Neuronal stem cell (in vitro differentiated cells): ENCODE measurements at places on chromosomes 1 and 21.
A peak's percentile ranks its signal among the peaks of the same experiment; 100 is the strongest.

GRCh38 chr1:156376146-156376545, 7.1 kb downstream of the RHBG start:
- DNase-seq: no peak

- no peak for DNase-seq
Observed at GRCh38 chr1:27383039-27383605, at the start of gene CD164L2. Gene CD164L2, minus strand, starts transcription at chr1:27383333. Its CDS starts 94 bp downstream, at chr1:27383239.

DNA sequence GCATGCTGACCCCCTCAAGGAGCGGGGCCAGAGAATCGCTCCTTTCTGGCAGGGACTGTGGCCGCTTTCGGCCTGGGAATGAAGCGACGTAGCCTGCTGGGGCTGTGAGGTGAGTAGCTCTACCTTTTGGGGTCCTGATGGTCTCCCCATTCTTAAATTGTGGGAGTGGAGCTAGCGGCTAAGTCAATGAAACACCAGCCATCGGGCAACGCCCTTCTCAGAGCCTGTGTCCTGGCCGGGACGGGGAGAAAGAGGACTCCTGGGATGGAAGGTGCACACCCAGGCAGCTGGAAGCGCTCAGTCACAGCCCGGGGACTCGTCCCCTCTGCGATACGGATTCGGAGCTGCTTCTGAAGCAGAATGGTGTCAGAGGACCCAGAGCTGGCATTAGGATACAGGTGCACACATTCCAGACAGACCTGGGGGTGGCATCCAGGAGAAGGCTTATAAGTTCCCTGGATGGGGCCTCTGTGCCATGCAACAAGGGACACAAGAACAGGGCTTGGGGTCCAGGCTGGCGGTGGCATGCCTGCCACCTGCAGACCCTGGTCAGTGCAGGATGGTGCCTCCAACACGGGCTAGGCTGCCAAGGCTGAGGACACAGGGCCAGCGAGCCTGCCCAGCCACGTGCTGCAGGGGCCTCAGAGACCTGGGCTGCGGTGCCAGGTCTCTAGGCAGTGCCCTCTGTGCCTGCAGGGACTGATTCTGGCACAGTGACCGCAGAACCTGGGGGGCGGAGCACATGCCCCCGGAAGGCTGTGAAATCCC, 945 bp upstream of the WNT9A start:
- no peak for DNase-seq

DNA sequence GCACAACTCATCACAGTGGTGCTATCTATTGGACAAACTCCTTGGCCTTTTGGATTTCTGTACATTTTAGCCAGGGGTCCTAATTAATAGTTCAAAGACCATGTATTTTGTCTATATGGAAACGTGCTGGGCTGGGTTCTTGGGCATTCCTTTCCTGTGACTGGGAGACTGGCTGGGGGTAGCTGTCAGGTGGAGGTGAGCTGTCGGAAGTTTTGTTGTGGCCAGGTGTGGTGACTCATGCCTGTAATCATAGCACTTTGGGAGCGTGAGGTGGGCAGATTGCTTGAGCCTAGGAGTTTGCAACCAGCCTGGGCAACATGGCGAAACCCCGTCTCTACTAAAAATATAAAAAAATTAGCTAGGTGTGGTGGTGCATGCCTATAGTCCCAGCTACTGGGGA, 392.4 kb downstream of the RPS6KC1 start:
- no peak for DNase-seq

DNA sequence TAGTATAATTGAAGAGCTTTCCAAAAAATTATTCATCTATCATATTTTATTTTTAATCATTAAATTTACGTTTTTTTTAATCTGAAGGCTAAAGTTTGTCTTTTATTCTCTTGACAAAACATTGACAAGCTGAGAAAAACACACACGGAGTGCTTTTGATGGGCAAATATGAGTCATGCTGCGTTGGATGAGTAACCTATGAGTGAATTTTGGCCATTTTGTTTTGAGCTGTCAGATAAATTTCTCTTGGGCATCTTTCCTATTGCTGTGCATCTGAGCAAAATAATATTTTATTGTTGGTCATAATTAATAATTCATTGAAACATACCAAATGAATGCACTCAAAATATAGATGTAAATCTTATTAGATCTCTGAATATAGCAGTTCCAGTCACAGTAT, 1144.1 kb upstream of the ADGRL2 start:
- DNase-seq: no peak

GRCh38 chr1:55347866-55348265, 132.7 kb upstream of the USP24 start:
- no peak for DNase-seq

DNA sequence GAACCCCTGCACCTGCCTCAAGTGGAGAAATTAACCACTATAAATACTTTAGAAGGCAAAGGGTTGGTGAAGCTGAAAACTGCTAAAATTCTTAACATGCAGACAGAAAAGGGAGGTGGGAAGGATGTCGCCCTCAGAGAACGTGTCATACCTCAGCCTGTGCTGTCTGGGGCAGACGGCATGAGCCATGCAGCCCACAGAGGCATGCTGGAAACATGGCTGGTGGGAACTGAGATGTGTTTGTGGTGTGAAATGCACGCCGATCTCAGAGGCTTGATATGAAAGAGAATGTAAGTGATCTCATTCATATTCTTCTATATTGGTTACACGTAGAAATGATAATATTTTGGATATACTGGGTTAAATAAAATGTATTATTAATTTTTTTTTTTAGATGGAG, 16.3 kb downstream of the AGPAT3 start:
- DNase-seq: no peak

- no peak for DNase-seq
Observed at GRCh38 chr1:205597691-205598314, 34.0 kb downstream of the ELK4 start.

DNA sequence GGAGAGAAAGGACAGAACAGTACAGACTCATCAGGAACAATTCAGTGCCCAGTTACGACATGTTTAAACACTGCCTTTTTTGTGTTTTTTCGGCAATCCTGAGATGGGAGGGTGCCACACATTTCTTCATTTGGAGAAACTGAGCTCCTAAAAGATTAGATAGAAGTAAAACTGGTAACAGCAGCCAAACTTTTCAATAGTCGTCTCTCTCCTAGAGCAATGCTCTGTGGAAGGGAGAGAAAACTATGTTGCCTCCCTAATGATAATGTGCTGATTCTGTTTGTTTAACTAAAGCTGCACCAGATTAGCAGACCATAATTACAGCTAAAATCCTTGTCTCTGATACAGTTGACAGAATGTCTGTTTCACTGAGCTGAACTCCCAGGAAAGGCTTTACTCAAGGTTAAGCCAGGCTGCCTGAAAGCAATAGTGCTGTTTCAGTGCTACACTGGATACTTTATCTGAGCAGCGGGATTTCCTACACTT, 76.2 kb upstream of the CXADR start:
- no peak for DNase-seq

- DNase-seq: no peak
Observed at GRCh38 chr1:7298749-7299151, 472.3 kb upstream of the VAMP3 start.

DNA sequence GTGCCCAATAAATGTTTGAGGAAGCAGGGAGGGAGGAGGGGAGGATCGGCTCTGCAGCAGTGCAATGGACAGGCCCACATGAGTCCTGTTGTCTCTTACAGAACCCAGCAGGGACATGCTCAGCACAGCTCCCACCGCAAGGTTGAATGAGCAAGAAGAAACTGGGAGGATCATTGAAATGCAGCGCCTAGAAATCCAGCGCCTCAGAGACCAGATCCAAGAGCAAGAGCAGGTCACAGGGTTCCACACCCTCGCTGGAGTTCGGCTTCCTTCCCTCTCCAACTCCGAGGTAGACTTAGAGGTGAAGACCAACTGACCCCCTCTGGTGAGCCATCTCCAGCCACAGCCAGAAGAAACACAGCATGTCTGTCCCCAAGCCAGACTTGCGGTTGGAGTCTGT, 15.9 kb upstream of the TMEM125 start:
- no peak for DNase-seq

DNA sequence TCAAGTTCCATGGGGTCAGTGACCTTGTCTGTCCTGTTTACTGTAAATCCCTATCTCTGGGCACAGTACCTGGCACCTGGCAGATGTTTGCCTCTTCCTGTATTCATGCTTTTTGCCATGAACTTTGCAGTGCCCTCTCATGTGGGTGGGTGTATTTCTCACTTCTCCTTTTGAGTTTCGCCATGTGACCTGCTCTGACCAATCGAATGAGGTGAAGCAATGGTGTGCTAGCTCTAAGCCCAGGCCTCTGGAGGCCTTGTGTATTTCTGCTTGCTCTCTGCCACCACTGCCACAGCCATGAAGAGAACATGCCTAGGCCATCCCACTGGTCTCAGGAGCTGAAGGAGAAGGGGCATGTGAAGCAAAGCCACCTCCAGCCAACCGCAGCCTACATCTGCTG, 185.5 kb upstream of the ZC3H12A start:
- DNase-seq: no peak

- no peak for DNase-seq
Observed at GRCh38 chr1:117313555-117313954, 53.7 kb upstream of the MAN1A2 start.

- no peak for DNase-seq
Observed at GRCh38 chr1:164695956-164696665, 137.1 kb downstream of the PBX1 start.

GRCh38 chr1:161486806-161487741, 18.2 kb upstream of the FCGR2A start:
- DNase-seq: peak; percentile 53

DNA sequence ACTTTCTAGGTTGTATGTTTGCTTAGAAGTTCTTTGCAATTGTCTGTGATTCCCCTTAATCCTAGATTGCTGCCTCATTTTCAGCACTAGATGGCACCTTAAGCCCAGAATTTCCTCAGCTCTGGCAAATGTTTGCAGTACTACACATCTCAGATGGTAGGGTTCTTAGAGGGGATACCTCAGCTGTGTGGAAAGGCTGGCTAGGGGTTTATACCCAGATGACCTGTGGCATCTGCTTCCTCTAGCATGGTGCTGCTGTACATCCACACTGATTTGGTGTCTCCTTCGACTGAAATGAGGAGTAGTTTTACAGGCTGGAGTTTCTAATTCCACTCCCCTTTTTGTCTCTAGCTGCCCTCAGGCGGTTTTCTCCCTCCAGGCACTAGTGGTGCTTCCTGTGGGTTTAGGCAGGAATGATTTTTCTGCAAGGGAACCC, 23.5 kb downstream of the ASB17 start:
- DNase-seq: peak; percentile 38

DNA sequence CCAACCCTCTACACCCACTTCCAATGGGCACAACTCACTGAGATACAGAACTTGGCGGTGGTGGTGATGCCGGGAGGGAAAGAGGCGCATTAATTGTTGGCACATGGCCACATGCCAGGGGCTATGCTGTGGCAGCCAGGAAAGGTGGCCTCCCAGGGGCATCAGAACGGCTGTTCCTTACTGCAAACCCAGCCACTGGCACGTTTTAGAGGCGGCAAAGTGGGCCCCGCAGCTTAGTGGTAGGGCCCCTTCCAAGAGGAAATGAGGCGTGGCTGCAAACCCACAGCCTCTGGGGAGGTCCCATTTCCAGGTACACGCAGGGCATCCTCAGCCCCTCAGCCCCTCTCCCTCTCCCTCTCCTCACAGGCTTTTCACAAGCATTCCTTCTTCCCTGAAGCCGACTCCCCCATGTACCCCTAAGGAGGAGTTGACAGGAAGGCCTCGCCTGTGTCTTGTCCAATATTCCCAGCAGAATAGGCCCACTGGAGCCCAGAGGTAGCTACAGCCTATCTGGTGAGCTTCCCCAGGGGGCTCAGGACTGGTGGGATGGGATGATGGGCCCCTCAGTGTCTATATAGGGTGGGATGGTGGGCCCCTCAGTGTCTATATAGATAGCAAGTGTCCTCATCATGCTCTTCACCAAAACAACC, 166.2 kb downstream of the CLIC6 start:
- no peak for DNase-seq

DNA sequence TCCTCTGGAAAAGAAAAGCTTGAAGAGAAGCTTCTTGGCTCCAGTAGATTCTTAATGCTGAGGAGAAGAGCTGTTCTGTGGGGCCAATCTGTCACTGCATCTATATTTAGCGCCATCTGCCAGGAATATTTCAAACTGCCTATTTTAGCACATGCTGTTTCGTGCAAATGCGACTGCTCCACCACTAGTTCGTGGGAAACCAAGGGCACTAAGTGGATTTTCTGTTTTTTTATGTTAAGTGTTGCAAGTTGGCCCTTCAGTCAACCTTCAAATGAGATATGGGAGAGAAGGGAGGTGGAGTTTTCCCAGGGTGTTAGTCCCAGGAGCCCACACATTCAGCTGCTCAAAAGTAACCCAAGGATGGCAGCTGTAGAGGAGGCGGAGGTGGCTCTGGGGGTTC, 91.9 kb downstream of the TSEN15 start:
- DNase-seq: no peak

GRCh38 chr1:33087677-33088076, 6.7 kb downstream of the AZIN2 start:
- no peak for DNase-seq

GRCh38 chr1:151934048-151934493, 24.8 kb upstream of the THEM4 start:
- DNase-seq: peak; percentile 32

- DNase-seq: no peak
Observed at GRCh38 chr1:207088161-207088560, 499 bp upstream of the C4BPB start.

- no peak for DNase-seq
Observed at GRCh38 chr1:226749467-226749866, 10.4 kb upstream of the ITPKB start.

- DNase-seq: no peak
Observed at GRCh38 chr1:67019600-67020136, 34.3 kb downstream of the SLC35D1 start.

DNA sequence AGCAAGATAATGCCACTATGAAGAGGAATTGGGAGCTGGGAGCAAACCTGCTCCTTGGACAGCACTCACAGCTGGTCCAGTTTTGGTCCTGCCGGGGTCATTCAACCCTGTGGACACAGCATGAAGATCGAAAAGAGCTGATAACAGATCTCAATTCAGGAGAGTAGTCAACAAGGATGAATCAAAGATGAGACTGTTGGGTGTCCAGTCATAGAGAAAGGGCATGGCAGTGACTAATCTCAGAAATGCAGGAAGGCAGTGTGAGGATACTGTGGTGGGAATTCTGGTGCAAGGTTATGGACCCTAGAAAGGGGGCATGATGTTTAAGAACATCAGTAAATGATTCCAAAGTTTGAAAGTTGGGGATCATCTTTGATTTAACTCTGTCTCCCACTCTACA, 261.4 kb upstream of the ZP4 start:
- no peak for DNase-seq
